ENCODE measurements at places on chromosomes 6 and 20.

GRCh38 chr6:147782302-147782701, 273.8 kb downstream of the SAMD5 start:
- no peak for DNase-seq

GRCh38 chr6:67717281-67717680, 917.8 kb upstream of the ADGRB3 start:
- no peak for DNase-seq

GRCh38 chr6:34887753-34888513, at the start of gene TAF11:
Gene TAF11, minus strand, starts transcription at chr6:34888042. Its CDS starts 85 bp downstream, at chr6:34887957.
- peak; percentile 87 for DNase-seq

- DNase-seq = no peak
Measured at GRCh38 chr6:156587751-156588301, 189.4 kb upstream of the ARID1B start.

DNA sequence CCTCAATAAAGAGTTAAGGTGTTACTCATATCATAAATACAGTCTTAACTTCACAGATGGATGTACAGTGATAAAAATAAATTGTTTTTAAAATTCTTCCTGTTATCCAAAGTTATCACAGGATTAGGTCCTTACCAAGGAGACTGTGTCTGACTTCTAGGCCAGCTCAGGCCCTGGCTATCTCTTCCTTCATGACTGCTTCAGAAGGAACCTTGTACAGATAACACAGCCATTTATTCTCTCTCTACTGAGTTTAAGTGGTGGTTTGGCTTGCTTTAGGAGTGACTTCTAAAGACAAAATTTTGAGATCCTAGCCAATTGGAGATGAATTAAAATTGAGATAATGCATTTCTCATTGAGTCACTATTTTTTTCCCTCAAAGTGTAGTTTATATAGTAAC, 40.8 kb upstream of the RNF182 start:
- DNase-seq = no peak

DNA sequence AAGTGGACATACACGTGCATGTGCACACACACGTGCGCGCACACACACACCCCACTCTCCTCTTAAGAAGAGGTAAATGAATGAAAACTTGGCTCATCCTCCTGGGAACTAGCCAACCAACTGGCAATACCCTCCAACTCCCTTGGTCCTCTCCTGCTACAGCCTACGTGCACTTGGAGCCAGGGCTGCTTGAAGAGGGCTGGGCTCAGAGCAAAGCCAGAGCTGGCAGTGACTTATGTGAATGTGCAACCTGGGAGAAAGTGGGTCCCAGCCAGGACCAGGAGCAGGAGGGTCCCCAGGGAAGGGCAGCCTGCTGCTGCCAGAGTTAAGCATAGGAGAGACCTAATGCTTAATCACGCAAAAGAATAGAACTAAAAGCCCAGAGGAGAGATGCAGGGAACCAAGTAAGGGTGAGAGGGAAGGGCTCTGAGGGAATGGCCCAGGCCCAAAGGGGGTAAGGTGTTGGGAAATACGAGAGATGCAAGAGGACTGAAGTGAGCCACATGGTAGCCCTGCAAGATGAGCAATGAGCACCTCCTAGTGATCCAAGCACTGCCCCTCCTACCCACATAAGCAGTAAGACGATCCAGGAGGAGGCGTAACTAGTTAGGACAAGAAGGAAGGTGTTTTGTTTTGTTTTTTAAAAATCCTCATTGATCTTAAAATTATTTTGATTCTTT, 24.7 kb downstream of the TRAF3IP2 start:
- no peak for DNase-seq

DNA sequence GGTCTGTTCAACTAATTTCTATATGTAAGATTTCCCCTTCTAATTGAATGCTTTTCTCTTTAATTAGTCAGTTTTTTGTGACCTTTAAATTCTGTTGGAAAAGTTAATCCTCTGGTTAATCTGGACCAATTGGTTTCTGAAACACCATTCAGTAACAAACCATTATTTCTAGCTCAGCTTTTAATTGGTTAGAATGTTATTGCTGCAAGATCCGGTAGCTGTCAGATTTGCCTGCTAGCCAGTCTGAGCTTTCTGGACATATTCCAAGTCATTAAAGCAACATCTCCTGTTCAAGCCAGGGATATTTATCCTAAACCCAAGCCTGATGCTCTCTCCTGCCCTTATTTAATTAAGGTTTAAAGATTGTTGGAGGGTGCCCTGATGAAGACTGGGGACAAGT, 55.1 kb upstream of the FBXL4 start:
- no peak for DNase-seq

GRCh38 chr6:47062346-47062745, 20.2 kb upstream of the ADGRF1 start:
- DNase-seq = no peak

GRCh38 chr20:62511915-62512610, 36.3 kb upstream of the GATA5 start:
- no peak for DNase-seq

DNA sequence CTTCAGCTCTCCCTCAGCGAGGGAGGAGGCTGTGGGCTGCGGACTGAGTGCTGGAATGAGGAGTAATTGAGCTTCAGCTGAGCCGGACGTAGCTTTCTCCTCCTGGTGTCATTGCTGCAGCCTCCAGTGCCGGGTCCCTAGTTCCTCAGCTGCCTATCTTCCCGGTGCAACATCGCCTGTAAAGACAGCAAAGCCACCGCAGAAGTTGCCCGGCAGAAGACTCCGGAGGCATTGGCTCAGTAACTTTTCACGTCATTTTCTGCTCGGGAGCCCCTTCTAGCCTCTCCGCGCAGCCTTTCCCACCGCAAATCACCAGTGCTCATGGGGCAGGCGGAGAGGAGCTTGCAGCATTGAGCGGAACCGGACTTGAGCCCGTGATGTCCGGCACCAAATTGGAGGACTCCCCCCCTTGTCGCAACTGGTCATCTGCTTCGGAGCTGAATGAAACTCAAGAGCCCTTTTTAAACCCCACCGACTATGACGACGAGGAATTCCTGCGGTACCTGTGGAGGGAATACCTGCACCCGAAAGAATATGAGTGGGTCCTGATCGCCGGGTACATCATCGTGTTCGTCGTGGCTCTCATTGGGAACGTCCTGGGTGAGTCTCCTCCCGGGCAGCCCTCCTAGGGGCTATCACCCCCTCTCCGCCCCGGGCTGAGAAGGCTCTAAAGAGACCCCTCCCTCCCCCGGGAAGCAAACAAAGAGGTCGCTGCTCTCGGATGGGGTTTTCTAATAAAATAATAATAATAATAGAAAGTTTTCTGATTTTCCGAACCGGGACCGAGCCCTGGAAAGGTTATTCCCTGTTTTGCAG, at the start of gene HCRTR2:
Gene HCRTR2 (plus strand): TSS at position 305 of the 816 bp plus-strand sequence. CDS start 73 bp downstream, at position 378.
- no peak for DNase-seq

DNA sequence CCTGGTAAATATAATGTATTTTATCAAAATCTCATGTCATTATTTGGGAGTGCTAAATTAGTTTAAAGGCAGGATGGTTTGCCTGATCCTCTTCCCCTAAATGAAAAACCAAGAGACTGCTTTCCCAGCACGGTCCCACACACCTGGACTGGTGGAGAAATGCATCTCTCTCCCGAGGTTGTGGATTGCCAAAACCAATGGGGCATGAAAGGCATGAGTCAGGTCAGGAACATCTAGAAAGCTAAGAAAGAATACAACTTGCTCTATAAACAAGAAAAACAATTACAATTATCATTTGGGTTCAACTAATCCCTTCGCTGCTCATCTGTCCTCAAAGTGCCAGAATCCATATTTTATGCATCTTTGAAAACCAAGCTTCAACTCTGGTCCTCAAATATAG, 308.3 kb upstream of the IRAK1BP1 start:
- DNase-seq = no peak

- no peak for DNase-seq
Measured at GRCh38 chr20:59022754-59023153, 3.5 kb downstream of the TUBB1 start.

DNA sequence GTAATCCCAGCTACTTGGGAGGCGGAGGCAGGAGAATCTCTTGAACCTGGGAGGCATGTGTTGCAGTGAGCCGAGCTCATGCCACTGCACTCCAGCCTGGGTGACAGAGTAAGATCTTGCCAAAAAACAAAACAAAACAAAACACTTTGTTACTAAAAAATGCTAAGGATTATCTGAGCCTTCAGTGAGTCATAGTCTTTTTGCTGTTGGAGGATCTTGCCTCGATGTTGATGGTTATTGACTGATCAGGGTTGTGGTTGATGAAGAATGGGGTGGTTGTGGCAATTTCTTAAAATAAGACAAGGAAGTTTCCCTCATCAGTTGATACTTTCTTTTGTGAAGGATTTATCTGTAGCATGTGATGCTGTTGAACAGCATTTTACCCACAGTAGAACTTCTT, 196.8 kb upstream of the HDDC2 start:
- DNase-seq = no peak

- DNase-seq = no peak
Measured at GRCh38 chr20:17138237-17138636, 88.6 kb upstream of the PCSK2 start.

GRCh38 chr6:149065121-149065520, 252.4 kb upstream of the TAB2 start:
- DNase-seq = no peak

GRCh38 chr6:162934844-162935243, 207.1 kb downstream of the PACRG start:
- no peak for DNase-seq

GRCh38 chr6:121426686-121427085, 8.8 kb upstream of the GJA1 start:
- no peak for DNase-seq

DNA sequence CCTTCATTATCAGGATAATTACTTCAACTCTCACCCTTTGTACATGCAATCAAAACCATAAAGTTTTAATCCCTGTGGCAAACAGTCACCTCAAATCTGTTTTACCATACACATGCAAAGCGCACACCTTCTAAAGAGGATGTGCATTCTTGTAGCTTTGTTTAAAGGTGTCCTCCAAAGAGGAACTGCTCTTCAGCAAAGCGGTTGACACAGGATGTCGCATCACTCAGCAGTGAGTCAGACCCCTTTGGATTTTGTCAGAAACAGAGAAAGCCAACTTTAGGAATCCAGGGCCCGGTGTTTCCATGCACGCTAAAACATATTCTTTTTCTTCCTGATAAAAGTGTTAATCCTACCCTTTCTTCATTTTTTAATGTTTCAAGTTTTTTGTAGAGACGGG, 268.3 kb upstream of the ARID1B start:
- no peak for DNase-seq

- DNase-seq = no peak
Measured at GRCh38 chr20:55252521-55252920, 752.8 kb downstream of the CBLN4 start.

GRCh38 chr6:137309078-137309762, 90.0 kb upstream of the IFNGR1 start:
- DNase-seq = peak; percentile 3

DNA sequence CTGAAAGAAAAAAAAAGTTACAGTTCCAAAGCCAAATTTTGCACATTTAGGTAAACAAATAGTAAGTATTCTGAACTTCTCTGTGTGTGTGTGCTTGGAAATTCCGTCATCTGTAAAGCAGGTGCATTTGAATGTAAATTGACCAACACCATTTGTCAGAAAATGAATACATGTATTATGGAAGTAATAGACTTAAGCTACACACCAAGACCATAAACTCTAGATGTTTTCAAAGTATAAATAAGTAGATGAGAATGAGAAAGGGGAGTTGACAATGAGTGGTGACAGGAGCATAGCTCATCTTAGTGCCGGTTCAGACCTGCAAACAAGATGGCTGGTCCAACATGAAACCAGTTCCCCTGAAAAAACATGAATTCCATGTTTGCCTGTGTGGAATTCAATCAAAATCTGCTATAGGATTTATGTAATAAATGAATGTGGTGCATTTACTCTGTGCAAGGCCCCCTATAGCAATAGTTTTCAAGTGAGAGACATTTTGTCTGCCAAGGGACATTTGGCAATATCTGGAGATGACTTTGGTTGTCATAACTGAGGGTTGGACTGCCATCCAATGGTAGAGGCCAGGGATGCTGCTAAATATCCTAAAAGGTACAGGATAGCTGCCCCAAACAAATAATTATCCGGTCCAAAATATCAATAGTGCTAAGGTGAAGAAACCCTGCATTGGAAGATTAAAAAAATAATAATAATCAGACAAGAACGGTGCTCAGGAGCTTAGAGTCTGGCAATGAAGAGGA, 11.0 kb upstream of the FILIP1 start:
- DNase-seq = no peak

- no peak for DNase-seq
Measured at GRCh38 chr6:18997375-18997826, 610.3 kb downstream of the RNF144B start.

DNA sequence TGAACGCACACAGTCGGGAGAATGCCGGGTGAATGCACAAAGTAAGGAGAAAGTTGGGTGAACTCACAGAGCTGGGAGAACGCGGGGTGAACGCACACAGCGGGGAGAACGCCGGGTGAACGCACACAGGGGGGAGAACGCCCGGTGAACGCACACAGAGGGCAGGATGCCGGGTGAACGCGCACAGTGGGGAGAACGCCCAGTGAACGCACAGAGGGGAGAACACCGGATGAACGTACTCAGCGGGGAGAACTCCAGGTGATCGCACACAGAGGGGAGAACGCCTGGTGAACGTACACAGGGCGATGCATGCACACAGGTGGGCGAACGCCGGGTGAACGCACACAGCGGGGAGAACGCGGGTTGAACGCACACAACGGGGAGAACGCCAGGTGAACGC, 57.4 kb downstream of the RNASET2 start:
- DNase-seq = no peak

GRCh38 chr6:16481697-16482399, 243.5 kb downstream of the GMPR start:
- DNase-seq = peak; percentile 55

DNA sequence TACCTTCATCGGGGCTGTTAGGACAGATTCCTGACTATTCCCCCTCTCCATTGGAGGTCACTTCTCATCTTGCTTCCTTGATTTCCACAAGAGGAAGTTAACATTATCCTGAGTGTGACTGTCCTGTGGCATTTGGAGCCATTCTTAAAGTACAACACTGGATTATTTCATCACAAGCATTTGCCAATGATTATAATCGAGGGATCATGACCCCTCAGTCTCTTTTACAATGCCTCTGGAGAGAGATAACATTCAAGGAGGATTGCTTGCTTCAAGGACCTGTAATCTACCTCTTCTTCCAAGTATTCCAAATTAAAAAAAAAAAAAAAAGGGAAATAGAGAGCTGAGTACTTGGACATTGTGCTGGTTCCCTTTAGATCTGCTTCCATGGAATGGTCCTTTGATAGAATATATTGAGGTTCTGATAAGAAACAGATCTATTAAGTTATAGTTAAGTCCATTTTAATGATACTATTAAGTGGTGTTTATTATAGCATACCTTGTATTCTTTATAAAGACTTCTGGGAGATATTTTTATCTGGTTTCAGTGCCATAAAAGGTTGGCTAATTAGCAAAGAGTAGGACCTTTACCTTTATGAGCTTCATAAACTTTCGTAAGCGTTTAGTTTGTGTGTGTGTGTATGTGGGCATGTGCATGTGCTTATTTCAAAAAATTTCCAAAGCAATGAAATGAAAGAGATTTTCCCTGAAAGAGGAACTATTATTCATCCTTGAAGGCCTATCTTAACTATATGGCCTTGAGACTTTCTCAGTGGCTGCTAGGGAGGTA, 469.1 kb downstream of the DHX35 start:
- no peak for DNase-seq
